ENCODE measurements at places on chromosomes 5 and 9.

GRCh38 chr9:17057729-17058128, 77.1 kb upstream of the CNTLN start:
- DNase-seq: no peak

GRCh38 chr9:117359910-117360309, 54.9 kb downstream of the ASTN2 start:
- no peak for DNase-seq

DNA sequence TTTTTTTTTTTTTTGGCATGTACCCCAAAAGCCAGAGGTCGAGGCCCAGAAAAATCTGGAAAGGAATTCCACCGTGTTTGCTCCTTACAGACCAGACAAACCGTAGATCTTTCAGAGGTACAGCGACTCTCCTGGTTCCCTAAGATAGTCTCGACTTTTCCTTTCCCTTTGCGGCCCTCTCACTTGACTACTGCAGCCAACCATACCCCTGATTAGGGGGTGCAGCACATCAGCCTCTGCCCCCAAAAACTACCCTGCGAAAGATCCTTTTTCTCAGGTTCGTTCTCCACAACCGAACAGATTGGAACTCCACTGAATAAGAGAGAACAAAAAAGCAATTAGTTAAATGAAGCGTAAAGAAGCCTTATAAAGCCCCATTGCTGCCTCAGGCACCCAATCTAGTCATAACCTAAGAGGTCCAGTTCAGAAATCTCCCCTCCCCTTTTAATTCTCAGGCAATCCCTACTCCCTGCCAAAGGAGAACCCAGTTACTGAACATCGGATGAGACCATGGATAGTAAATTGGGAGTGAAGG, 379 bp upstream of the TICAM2 start:
- no peak for DNase-seq

DNA sequence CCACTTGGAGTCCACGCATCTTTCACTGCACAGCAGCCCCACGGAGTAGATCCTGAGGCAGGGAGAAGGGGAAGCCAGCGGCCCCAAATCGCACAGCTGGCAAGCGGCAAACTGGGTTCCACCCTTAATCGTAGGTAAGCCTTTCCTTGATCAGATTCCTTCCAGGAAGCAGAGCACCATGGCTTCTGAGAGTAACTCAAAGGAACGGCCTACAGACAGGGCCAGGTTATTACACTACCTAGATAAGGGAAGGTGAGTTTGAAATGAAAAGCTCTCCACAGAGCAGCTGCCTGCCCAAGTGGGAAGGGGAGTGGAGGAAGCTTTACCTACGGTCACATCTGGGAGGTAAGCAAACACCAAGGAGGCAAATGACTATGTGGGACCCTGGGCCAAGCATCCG, 7.9 kb downstream of the DAP start:
- DNase-seq: no peak

GRCh38 chr5:154779105-154779504, 23.9 kb downstream of the LARP1 start:
- DNase-seq: no peak

DNA sequence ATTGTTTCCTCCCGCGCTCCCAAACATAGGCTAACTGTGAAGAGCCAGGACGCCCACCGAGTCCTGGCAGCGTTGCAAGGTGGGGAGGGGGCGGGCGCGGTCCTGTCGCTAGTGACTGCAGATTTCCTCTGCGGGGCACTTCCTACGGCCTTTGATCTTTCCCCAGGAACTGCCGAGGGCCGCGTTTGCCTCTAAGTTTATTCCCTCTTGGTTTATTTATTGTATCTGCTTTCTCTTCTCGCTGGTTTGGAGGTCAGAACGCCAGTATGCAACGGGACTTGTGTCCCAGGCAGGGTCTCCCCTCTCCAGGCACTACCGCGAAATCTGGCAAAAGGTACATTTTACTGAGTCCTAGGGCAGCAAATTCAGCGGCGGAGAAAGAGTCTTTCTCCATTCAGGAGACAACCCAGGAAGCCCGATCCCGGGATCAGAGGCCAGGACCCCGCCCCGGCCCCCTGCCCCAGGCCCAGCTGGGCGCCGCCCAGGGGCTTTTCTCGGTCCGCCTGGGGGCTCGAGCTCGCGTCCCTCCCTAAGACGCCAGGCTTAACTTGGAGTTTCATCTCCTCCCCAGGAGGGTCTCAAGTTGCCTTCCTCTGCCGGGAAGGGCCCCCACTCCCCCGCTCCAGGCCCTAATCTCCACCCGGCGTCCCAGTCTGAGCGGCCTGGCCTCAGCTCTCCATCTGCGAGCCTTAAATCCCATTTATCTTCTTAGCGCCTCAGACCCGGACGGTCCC, 884 bp upstream of the EGFLAM start:
- no peak for DNase-seq

GRCh38 chr9:125743682-125744428, 3.3 kb upstream of the PBX3 start:
- no peak for DNase-seq

All from stimulated activated CD4-positive, alpha-beta T cell treated with anti-CD3 and anti-CD28 coated beads, Interleukin-4, amount 100 ng/mL, for 1 hour (primary cell).